Skeletal muscle cell (primary cell): ENCODE measurements at places on chromosomes 2 and 18.

- DNase-seq: no peak
These were observed 330.2 kb upstream of the CHAC2 start for GRCh38 chr2:53437371-53437770.

DNA sequence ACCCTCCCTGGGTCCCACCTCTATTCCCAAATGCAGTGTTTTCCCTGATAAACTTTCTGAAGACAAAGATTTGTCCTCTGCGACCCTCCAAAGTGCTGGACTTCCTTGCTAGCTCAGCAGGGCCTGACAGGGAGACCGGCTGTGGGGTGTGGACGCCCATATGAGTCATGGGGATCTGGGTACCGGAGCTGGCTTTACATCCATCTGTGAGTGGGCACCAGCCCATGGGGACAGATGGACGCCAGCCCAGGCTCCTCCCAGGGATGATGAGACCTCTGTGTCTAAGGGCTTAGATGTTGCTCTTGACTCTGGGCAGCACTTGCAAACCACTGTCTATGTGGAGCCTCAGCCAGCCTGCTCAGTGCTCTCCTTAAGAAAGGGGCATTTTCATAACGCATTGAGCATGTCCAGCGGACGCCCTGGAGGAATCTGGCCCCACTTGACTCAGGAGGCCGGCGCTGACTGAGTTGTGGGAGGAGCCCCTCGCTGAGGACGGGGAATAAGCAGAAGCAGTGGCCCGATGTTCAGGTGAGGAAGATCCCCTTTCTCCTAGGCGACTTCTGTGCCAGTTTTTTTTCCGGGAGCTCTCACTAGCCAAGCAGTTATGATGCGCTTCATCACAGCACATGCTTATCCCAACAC lies 229.4 kb upstream of the MYT1L start:
- no peak for DNase-seq

DNA sequence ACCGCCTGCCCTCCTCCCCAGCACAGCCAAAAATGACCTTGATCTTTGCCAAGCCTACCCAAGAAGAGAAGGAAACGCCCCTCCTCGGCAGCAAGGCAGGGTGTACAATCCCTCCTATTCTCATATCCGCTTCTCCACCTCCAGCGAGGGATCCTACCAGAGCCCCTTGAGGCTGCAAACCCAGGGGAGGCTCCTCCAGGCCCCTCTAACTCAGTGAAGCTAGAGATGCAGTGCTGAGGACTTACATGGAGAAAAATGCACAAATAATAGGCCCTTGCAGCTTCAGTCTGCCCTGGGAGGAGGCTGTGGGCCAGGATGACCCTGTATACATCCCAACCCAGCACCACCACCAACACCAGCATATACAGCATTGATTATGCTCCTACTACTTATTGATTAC lies 46.9 kb upstream of the POMC start:
- no peak for DNase-seq

- no peak for DNase-seq
These were observed 73.9 kb downstream of the MYCN start for GRCh38 chr2:16014041-16014787.

- no peak for DNase-seq
These were observed 34.7 kb downstream of the ROCK2 start for GRCh38 chr2:11309706-11310105.

DNA sequence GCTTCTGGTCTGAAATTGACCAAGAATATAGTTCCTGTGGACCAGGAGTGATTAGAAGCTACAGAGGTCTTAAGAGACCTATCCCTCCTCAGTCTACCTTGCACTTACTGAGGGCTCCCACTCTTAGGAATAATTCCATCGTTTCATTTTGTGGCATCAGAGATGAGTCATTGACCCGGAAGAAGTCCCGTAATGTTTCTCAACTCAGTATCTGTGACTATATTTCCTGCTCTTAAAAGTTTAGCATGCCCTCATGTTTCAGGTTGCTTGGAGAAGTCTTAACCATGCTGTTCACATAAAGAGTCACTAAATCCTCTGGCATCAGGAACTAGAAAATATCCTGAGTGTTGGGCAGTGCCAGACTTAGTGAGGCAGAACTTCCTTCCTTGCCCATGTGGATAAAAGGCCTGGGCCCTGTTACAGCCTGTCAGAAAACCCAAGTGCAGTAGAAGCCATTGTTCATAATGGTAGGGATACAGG lies at the start of gene IL36A:
Gene IL36A (plus strand): TSS at position 430 of the 480 bp plus-strand sequence. CDS start 413 bp downstream, outside the sequence.
- DNase-seq: no peak

- no peak for DNase-seq
These were observed 2.5 kb upstream of the NFATC1 start for GRCh38 chr18:79393181-79393634.

GRCh38 chr2:235661167-235661937 lies 167.5 kb downstream of the AGAP1 start:
- no peak for DNase-seq

DNA sequence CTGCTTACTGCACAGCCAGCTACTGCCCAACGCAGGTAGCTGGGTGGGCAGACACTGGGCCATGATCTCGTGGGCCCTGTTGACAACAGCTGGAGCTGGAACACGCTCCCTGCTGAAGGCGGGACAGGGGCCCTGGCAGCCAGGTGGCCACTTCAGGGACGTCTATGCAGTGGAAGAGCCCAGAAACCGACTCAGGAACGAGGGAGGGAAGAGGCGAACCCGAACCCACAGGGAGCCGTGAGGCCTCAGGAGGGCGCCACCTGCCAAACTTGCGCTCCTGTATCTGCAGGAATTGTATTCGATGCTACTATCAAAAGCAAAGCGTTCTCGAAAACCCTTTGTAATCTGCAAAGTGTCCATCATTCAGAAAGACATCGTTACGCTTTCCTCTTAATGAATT lies 198.4 kb downstream of the EIPR1 start:
- DNase-seq: no peak

- DNase-seq: no peak
These were observed 127.9 kb upstream of the NOL4 start for GRCh38 chr18:34352385-34353163.

DNA sequence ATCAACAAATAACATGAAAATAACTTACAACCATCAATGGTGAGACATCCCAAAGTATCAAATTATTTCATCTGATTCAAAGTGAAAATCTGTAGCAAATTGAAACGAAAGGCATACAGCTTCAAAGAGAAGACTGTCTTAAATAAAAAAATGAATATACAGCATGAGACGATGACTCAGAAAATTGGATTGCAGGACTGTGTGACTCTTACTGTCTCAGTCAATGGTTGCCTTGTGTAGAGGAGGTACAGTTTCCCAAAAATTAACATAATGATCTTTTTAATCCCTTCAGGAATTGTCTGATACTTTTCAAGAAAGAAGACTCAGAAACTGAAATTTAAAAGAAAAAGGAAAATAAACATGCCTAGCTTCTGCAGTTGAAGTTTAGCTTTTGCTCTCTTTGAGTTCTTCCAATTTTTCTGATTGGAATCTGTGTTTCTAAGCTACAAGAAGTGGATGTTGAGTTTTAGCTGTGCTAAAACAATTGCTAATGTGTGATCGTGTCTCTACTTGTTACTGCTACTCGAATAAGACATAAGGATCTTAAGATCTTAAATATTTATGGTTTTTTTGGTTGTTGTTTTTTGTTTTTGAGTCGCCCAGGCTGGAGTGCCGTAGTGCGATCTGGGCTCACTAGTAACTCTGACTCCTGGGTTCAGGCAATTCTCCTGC lies 41.1 kb upstream of the EPB41L3 start:
- DNase-seq: no peak

- DNase-seq: no peak
These were observed 24.6 kb downstream of the TEX44 start for GRCh38 chr2:231617059-231617926.

GRCh38 chr2:127893494-127893893 lies 7.7 kb upstream of the AMMECR1L start:
- no peak for DNase-seq

- no peak for DNase-seq
These were observed 252.5 kb downstream of the SMAD2 start for GRCh38 chr18:47677952-47678351.

- DNase-seq: no peak
These were observed 1.7 kb downstream of the PJVK start for GRCh38 chr2:178452870-178453269.
